ENCODE measurements at places on chromosomes 16 and 17. TPM values are rescaled to one million over a fixed set of nuclear protein-coding genes. Genes with fewer than 3 reads are reported as not detected.

The SMARCE1 gene
- 101 TPM for total RNA-seq

The DUSP3 gene
- 41.8 TPM for total RNA-seq

The RNF222 gene
- total RNA-seq, result not detected

The CX3CL1 gene
- total RNA-seq, result not detected

The STXBP4 gene
- 17.5 TPM for total RNA-seq

The NPIPA3 gene
- total RNA-seq, result 4.9 TPM

The DHRS7C gene
- total RNA-seq, result not detected

The SLC13A2 gene
- not detected for total RNA-seq

The MGAT5B gene
- 0.72 TPM for total RNA-seq

The CPHXL gene
- total RNA-seq, result not detected

The ABCC6 gene
- 0.46 TPM for total RNA-seq

The OR3A2 gene
- total RNA-seq, result not detected

The CDH1 gene
- total RNA-seq, result not detected

The ITPRIPL2 gene
- 25.7 TPM for total RNA-seq

The NPB gene
- not detected for total RNA-seq

The SULT1A2 gene
- total RNA-seq, result 0.29 TPM

The RND2 gene
- total RNA-seq, result not detected

The MTMR4 gene
- total RNA-seq, result 26.1 TPM

The GPR179 gene
- total RNA-seq, result 0.05 TPM

The AATK gene
- 0.74 TPM for total RNA-seq

The CLEC19A gene
- total RNA-seq, result not detected

The HOXB5 gene
- 2.3 TPM for total RNA-seq

The FLYWCH2 gene
- 88.9 TPM for total RNA-seq

The PRM1 gene
- total RNA-seq, result not detected

The HSD17B1 gene
- 0.37 TPM for total RNA-seq

The RAP1GAP2 gene
- total RNA-seq, result 14.2 TPM

The BCAR1 gene
- 9.9 TPM for total RNA-seq

The BIRC5 gene
- 138 TPM for total RNA-seq

The TIGD7 gene
- total RNA-seq, result 9.4 TPM

The OR4D1 gene
- not detected for total RNA-seq

The CD79B gene
- total RNA-seq, result not detected

The CLEC3A gene
- total RNA-seq, result not detected

The TIMP2 gene
- 24.1 TPM for total RNA-seq

The CBFA2T3 gene
- total RNA-seq, result not detected

The SSTR5 gene
- not detected for total RNA-seq

Measured in NCI-H460 (cell line).